ENCODE measurements at places on chromosomes 4 and X. TPM values are rescaled to one million over a fixed set of nuclear protein-coding genes. Genes with fewer than 3 reads are reported as not detected.

The DUSP9 gene
- total RNA-seq, result not detected

The CFAP47 gene
- not detected for total RNA-seq

The FGF5 gene
- total RNA-seq, result 0.20 TPM

The ARHGAP6 gene
- total RNA-seq, result 0.10 TPM

The FAM9B gene
- not detected for total RNA-seq

The SPANXA1 gene
- not detected for total RNA-seq

The MAP7D2 gene
- 0.40 TPM for total RNA-seq

The AMTN gene
- not detected for total RNA-seq

The MTTP gene
- total RNA-seq, result not detected

The MANBA gene
- 7.3 TPM for total RNA-seq
